ENCODE measurements at places on chromosomes 2 and 18. TPM values are rescaled to one million over a fixed set of nuclear protein-coding genes. Genes with fewer than 3 reads are reported as not detected.

TMEM247 gene
- total RNA-seq: not detected

DSG1 gene
- 122 TPM for total RNA-seq

RBM44 gene
- 0.98 TPM for total RNA-seq

TDRD15 gene
- not detected for total RNA-seq

SCTR gene
- not detected for total RNA-seq

DTYMK gene
- 14.7 TPM for total RNA-seq

USP40 gene
- 50.1 TPM for total RNA-seq

RALBP1 gene
- total RNA-seq: 65.6 TPM

CDCA7 gene
- 9.1 TPM for total RNA-seq

TUBB8B gene
- total RNA-seq: 1.7 TPM

UGT1A8 gene
- not detected for total RNA-seq

TMEM131 gene
- 35.4 TPM for total RNA-seq

DNA sequence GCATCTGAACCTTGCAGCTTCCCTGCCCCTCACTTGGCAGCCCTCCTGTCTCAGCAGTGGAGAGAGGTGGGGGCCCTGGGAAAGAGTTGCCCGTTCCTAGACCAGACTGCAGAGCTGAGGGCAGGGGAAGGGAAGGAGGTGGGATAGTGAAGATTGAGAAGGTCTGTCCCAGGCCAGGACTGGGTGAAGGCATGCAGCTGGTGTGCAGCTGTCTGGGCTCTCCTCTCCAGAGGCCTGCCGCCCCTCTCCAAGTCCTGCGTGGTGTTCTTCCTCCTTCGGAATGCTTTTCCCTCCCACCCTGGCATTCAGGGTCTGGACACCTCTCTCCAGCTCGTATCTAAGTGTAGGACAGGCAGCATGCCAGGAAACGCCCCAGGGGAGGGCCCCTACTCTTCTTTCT lies 323.5 kb downstream of the CELF4 start:
- H3K36me3 ChIP-seq: no peaks in the 10 kb centered on the region
- H3K27ac ChIP-seq: no peak overlapping the region
- DNase-seq: no peak
- no peaks in the 10 kb centered on the region for H3K4me1 ChIP-seq

DNA sequence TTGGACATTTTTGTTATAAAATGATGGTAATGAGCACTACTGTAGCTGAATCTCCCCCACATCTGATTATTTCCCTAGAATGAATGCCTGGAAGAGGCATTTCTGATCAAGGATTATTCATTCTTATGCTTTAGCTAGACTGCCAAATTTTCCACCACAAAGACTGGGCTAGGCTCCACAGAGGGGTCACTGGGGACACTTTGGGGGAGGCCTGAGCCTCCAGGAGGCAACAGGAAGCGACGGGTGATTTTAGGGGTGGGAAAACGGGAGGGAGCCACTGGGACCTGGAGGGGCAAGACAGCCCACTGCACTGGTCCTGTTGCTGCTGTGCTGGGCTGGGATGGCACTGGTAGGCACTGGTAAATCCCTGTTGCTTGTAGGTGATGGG lies 2.4 kb upstream of the ASB1 start:
- peaks cover 40% of the 10 kb centered on the region for H3K4me1 ChIP-seq
- no peaks in the 10 kb centered on the region for H3K27me3 ChIP-seq

- no peaks in the 10 kb centered on the region for H3K27me3 ChIP-seq
- no peaks in the 10 kb centered on the region for H3K4me1 ChIP-seq
- no peaks in the 10 kb centered on the region for H3K36me3 ChIP-seq
- no peak overlapping the region for H3K27ac ChIP-seq
- no peak overlapping the region for H3K4me3 ChIP-seq
Measured at GRCh38 chr2:177474301-177474700, 81.7 kb downstream of the AGPS start.

DNA sequence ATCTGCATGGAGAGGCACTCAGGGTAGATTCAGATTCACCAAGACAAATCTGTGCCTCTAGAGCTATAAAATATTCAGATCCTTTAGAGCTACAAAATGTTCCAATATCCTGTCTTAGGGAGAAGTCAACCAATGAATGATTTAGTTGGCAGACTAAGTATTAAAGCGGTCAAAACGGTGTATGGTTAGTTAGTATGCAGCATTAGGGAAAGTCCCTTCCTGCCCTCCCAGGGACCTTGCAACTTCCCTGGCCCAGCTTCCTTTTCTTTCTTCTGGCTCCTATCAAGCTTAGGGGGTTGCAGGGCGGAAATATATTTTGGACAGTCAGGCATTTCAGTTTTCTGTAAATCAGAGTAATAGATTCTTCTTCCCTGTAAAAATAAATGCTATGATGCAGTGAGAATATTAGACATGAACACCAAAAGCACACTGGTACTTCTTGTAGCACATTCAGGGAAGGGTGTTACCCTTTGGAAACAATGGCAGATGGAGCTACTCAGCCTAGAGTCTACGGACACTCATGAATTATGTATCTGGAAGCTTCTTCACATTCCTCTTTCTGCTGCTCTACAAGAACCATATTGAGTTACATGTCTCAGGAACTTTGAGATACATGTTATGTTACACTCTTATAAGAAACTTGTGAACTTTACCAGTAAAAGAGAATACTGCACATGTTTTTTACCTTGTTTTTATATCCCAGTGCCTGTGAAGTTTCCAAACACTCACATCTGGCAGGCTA lies 45.7 kb downstream of the CCDC93 start:
- no peak overlapping the region for H3K27ac ChIP-seq
- H3K4me1 ChIP-seq: no peaks in the 10 kb centered on the region
- no peaks in the 10 kb centered on the region for H3K27me3 ChIP-seq
- peaks cover 50% of the 10 kb centered on the region for H3K36me3 ChIP-seq

DNA sequence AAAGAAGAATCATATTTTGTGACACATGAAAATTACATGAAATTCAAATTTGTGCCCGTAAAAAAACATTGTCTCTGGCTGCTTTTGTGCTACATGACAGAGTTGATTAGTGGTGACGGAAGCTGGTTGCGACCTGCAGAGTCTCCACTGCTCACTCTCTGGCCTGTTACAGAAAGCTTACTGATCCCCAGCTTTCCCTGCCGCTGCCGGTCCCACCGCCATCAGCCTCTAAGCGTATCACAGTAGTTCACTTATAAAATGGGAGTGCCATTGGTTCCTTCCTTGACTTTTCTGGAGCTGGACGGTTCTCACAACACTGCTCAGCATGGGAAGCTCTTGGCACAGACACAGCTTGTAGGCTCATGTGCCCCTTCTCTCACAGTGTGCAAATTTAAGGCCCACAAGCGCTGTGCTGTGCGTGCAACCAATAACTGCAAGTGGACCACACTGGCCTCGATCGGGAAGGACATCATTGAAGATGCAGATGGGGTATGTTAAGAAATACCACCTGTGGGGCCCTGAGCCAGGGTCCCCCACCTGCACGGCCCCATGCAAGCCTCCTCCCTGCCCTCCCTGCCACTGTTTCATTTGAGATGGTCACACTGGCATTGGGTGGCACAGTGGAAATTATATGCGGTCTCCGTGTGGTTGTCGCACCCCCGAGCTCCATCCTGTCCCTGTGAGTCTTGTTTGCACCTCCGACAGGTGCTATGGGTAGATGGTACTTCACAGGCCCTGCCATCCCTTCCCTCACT lies 81.3 kb downstream of the DGKD start:
- DNase-seq: peak; percentile 79
- peaks cover 26% of the 10 kb centered on the region for H3K36me3 ChIP-seq
- H3K4me1 ChIP-seq: no peaks in the 10 kb centered on the region
- H3K27ac ChIP-seq: no peak overlapping the region

GRCh38 chr18:40692871-40693270 lies 1262.2 kb upstream of the PIK3C3 start:
- no peaks in the 10 kb centered on the region for H3K4me1 ChIP-seq
- H3K36me3 ChIP-seq: no peaks in the 10 kb centered on the region
- no peak overlapping the region for H3K27ac ChIP-seq
- no peak overlapping the region for H3K4me3 ChIP-seq

GRCh38 chr2:216436383-216436782 lies 24.1 kb downstream of the SMARCAL1 start:
- no peak overlapping the region for H3K27ac ChIP-seq
- no peaks in the 10 kb centered on the region for H3K27me3 ChIP-seq
- DNase-seq: no peak
- H3K4me3 ChIP-seq: no peak overlapping the region

DNA sequence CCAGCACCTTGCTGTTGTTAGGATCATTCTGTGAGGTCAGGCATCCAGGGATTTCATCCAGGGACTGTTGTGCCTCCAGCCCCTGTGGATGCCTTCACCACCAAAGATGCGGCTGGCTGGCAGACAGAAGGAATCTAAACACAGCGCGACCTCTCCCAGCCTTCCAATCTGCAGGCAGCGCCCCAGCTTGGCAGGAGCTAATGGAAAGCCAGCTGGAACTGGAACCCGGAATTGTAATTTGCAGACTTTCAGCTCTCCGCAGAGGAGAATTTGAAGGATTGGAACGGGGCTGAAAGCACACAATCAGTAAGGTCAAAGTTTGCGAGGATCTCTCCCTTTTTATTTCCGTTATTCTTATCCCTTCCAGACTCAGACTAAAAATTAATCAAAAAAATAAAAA lies 127.8 kb downstream of the TRIB2 start:
- H3K27ac ChIP-seq: no peak overlapping the region
- no peaks in the 10 kb centered on the region for H3K4me1 ChIP-seq
- DNase-seq: no peak
- H3K27me3 ChIP-seq: no peaks in the 10 kb centered on the region
- H3K4me3 ChIP-seq: no peak overlapping the region
- no peaks in the 10 kb centered on the region for H3K36me3 ChIP-seq

- H3K36me3 ChIP-seq: no peaks in the 10 kb centered on the region
- H3K4me3 ChIP-seq: no peak overlapping the region
- H3K4me1 ChIP-seq: no peaks in the 10 kb centered on the region
- no peak overlapping the region for H3K27ac ChIP-seq
- no peaks in the 10 kb centered on the region for H3K27me3 ChIP-seq
Measured at GRCh38 chr18:4256766-4257417, 198.2 kb downstream of the DLGAP1 start.

DNA sequence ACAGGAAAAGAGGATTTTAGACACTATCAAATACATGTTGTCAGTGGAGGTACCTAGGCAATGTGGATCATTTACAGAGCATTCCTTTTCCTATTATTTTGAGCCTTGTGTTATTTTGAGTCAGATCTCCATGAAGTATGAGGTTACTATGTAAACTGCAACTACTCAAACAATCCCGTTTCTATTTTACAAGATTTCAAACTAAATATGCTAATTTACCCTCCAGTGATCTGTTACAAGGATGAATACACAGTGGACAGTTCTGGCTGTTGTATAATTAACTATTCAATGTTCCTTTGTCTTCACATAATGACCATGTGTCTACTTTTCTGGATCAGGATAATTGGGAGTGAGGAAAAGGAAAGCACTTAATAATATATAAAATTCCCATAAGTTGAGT lies 4.6 kb downstream of the HOXD1 start:
- peaks cover 20% of the 10 kb centered on the region for H3K27me3 ChIP-seq
- DNase-seq: no peak
- H3K27ac ChIP-seq: no peak overlapping the region
- H3K4me1 ChIP-seq: peaks cover 17% of the 10 kb centered on the region
- H3K36me3 ChIP-seq: no peaks in the 10 kb centered on the region
